ENCODE measurements at places on chromosomes 2 and 18. TPM values are rescaled to one million over a fixed set of nuclear protein-coding genes. Genes with fewer than 3 reads are reported as not detected.
A peak's percentile ranks its signal among the peaks of the same experiment; 100 is the strongest.

DNA sequence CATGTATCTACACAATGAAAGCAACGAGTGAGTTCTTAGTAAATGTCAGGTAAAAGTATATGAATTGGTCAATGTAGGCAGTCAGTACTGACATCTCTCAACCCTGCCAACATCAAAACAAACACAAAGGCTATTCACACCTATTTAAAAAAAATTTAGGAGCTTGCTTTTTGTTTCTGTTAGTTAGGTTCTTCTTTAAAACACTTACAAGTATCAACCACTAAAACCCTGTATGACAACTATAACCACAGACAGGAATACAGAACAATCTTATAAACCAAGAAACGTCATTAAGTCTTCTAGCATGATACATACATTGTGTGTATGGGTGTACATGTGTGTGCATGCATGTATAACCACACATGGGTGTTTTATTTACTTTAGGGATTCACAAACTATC lies 131.0 kb downstream of the TCF4 start:
- no peak overlapping the region for H3K27ac ChIP-seq
- H3K4me1 ChIP-seq: no peaks in the 10 kb centered on the region
- H3K4me3 ChIP-seq: no peak overlapping the region
- peaks cover 19% of the 10 kb centered on the region for H3K36me3 ChIP-seq
- H3K27me3 ChIP-seq: no peaks in the 10 kb centered on the region
- DNase-seq: no peak

- no peak for DNase-seq
- H3K27ac ChIP-seq: no peak overlapping the region
- H3K4me1 ChIP-seq: peaks cover 3% of the 10 kb centered on the region
- H3K27me3 ChIP-seq: no peaks in the 10 kb centered on the region
- H3K4me3 ChIP-seq: no peak overlapping the region
These were observed 175.5 kb upstream of the FOSL2 start for GRCh38 chr2:28217042-28217740.

The PDE11A gene
- total RNA-seq: 0.44 TPM

DNA sequence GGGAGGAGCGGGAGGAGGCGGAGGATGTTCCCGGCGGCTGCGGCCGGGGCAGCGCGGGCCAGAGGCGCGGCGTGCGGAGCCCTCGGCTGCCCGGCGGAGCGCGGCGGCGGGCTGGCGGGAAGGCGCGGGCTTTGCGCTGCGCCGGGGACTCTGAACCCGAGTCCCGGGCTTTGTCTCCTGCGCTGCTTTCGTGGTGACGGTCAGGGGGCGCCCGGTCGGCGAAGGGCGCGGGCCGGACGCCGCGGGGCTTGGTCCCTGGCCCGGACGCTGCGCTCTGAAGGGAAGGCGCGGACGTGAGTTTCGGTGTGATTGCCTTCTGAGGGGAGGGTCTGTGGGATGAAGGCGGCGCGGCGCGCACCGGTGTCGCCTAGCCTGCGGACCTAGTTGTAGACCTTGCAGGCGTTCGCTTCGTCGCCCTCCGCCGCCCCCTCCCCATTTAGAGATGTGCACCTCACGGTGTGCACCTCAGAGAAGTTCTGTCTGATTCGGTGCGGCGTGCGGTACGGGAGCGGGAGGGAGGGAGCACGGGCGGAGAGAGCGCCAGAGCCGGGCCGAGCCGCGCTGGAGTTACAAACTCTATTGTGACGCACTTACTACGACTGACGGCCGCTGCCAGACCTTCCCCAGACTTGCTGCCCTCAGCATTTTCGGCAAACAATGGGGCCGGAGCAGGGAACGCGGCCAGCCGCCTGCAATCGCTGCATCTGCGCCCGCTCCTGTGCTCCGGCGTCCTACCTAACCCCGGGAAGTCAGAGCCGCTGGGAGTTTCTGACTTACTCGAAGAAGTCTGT lies 2.1 kb downstream of the BCL2L11 start:
- H3K27me3 ChIP-seq: no peaks in the 10 kb centered on the region
- peak overlapping the region; percentile 95 for H3K4me3 ChIP-seq
- H3K36me3 ChIP-seq: peaks cover 6% of the 10 kb centered on the region
- peak overlapping the region; percentile 88 for H3K27ac ChIP-seq
- H3K4me1 ChIP-seq: peaks cover 15% of the 10 kb centered on the region

DNA sequence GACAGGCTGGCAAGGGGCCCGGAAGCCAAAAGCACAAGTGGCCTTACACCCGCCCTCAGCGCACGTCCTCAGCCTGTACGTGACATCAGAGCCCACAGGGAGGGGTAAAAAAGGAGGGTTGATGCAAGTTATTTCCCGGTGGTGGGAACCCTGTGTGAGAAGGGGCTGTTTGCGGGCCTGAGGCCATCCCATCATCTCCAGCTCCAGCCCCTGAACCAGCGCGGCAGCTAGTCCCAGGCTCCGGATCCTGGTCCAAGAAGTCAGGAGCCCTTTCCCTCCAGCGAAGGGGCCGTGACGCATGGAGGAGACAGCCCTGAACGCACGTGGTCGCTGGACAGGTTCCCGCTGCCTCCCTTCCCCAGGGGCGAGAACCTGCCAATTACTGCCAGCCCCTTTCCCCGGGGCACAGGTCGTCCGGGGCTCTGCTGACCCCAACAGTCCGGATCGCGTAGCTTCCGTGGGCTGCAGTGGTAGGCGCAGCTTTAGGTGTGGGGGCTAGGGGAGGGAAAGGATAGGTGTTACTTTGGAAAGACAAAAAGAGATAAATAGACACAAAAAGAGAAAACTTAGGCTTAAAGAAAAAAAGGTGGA lies 1.3 kb upstream of the LRP2 start:
- H3K36me3 ChIP-seq: no peaks in the 10 kb centered on the region
- peaks cover 27% of the 10 kb centered on the region for H3K27me3 ChIP-seq
- peak; percentile 54 for DNase-seq
- H3K4me3 ChIP-seq: peak overlapping the region; percentile 52
- peaks cover 38% of the 10 kb centered on the region for H3K4me1 ChIP-seq

The LINC00305 gene
- total RNA-seq: not detected

GRCh38 chr2:235896061-235896460 lies 272.1 kb downstream of the GBX2 start:
- DNase-seq: no peak
- no peaks in the 10 kb centered on the region for H3K4me1 ChIP-seq
- no peak overlapping the region for H3K4me3 ChIP-seq
- H3K36me3 ChIP-seq: peaks cover 3% of the 10 kb centered on the region

The RTTN gene
- 8.1 TPM for total RNA-seq

DNA sequence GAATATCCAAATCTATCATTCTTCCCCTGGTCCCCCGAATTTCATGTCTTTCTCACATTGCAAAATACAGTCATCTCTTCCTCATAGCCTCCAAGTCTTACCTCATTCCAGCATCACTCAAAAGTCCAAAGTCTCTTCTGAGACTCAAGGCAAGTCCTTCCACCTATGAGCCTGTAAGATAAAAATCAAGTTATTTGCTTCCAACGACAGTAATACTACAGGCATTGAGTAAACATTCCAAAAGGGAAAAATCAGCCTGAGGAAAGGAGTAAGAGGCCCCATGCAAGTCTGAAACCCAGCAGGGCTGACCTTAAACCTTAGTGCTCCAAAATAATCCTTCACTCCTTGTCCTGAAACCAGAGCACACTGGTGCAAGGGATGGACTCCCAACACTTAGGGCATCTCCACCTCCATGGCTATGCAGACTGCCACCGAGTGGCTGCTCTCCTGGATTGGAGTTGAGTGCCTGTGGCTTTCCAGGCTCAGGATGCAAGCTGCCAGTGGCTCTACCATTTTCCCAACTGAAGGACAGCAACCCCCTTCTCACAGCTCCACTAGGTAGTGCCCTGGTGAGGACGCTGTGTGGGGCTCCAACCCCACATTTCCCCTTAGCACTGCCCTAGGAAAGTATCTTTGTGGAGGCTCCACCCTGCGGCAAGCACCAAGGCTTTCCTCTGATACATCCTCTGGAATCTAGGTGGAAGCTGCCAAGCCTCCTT lies 16.3 kb downstream of the DTNA start:
- H3K27me3 ChIP-seq: no peaks in the 10 kb centered on the region
- no peak for DNase-seq
- no peaks in the 10 kb centered on the region for H3K36me3 ChIP-seq
- no peak overlapping the region for H3K27ac ChIP-seq

The IL1F10 gene
- not detected for total RNA-seq

The VSNL1 gene
- 19.6 TPM for total RNA-seq

The LONRF2 gene
- total RNA-seq: 23.5 TPM

The STK25 gene
- 186 TPM for total RNA-seq

The ADGRF3 gene
- total RNA-seq: not detected

GRCh38 chr2:19488009-19488691 lies 129.7 kb upstream of the OSR1 start:
- DNase-seq: no peak
- H3K4me1 ChIP-seq: no peaks in the 10 kb centered on the region
- H3K27ac ChIP-seq: no peak overlapping the region

DNA sequence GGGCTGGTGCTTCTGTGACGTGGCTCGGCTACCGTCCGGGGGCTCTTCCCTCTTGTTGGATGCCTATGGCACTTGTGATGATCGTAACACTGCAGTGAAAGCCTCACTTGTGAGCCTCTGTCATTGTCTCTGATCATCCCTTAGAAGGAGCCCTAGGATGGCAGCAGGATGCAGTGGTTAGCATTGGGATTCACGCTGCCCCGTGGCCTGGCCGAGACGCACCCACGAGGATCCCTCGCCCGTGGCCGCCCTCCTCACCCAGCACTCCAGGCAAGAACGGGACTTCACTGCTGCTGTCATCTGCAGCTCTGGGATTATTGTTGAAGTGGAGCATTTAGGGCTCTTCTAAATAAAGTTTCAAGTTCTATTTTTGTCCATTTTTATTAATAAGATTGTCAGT lies 46.8 kb upstream of the CTDP1 start:
- H3K27ac ChIP-seq: no peak overlapping the region
- peaks cover 4% of the 10 kb centered on the region for H3K27me3 ChIP-seq
- no peaks in the 10 kb centered on the region for H3K4me1 ChIP-seq
- H3K4me3 ChIP-seq: no peak overlapping the region

DNA sequence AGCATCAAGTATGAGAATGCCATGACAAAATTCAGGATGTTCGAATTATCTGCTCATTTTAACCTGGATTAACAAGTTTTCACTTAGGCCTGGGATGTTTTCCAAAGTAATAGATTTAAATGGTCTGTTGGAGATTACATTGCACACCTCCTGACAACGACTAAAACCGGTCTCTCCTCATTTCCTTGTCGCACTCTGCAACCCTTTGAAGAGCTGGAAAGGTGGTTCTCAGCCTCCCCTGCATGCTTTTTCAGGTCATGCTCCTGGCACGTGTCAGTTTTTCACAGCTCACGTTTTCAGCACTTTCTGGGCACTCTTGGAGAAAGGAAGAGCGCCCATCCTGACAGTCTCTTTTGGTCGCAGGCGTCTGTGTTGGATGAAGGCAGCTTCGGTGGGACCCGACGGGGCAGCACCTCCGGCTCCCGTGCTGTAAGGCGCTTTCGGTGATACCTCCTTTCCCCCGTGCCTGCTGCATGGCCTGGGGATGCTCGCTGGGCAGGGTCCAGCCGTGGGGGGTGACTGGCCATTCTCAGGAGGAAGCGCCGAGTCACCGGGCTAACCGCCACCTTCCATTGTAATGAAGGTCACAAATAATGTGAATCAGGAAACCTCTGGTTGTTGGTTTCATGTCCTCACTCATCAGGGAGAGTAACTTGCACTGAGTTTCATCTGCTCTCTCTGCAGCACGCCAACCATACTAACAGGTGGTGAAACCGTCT lies 63.5 kb upstream of the RBM44 start:
- H3K4me1 ChIP-seq: peaks cover 91% of the 10 kb centered on the region
- H3K27ac ChIP-seq: peak overlapping the region; percentile 80
- H3K4me3 ChIP-seq: no peak overlapping the region
- no peak for DNase-seq
- no peaks in the 10 kb centered on the region for H3K27me3 ChIP-seq
- H3K36me3 ChIP-seq: peaks cover 13% of the 10 kb centered on the region

The SLC11A1 gene
- 31.0 TPM for total RNA-seq

The MOCOS gene
- 0.21 TPM for total RNA-seq

GRCh38 chr2:237717366-237718276 lies 81.0 kb upstream of the RBM44 start:
- no peak for DNase-seq
- no peaks in the 10 kb centered on the region for H3K36me3 ChIP-seq
- H3K27ac ChIP-seq: no peak overlapping the region

DNA sequence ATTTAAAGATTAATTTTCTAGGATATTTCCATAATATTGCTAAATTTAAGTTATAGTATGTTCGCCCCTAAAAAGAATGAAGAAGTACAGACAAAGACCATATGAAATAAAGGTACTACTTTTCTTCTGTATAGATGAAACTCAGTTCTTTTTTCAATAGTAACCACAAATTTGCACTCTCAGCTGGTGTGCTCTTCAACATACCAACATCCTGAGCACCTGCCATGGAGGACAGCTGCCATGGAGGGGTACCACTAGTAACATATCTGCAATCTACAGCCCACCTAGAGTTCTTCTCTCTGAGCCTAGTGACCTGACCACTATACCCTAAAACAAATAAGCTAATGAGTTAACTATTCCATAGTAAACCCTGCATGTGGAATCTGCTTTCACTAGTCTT lies 36.8 kb upstream of the ERCC3 start:
- DNase-seq: no peak
- no peak overlapping the region for H3K4me3 ChIP-seq
- H3K27ac ChIP-seq: no peak overlapping the region
- peaks cover 92% of the 10 kb centered on the region for H3K36me3 ChIP-seq

DNA sequence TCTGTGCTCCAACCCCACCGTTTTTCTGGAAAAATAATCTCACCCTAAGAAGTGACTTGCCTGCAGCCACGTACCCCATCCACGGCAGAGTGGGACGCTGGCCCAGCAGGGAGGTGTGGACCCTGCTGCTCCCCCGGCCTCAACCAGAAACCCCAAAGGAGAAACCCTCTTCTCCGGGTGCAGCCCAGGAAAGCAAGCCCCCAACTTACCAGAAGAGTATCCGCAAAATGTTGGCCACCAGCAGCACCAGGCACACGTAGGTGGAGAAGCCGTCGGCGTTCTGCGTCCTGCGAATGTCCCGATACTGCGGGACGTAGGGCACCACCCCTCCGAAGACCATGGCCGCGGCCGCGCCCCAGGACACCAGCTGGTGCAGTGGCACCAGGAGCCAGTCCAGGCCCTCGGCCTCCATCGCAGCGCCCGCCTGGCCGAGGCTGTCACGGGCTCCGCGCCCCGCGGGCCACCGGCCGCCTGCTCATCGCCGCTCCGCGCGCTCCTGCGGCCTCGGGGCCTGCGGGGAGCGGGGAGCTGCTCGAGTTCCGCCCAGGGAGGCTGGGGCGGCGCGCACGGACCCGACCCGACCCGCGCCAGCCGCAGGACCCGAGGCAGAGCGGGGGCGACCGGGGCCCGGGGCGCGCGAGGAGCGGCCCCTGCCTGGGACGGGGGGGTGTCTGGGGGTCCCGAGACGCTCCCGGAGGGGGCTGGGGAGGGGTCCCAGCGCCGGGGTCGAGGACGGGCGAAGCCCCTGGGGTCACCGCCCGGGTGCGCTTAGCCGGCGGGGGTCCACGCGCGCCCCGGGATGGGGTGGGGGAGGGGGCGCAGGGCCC lies 725 bp downstream of the SLC66A2 start:
- H3K36me3 ChIP-seq: peaks cover 13% of the 10 kb centered on the region
- DNase-seq: peak; percentile 62
- H3K4me3 ChIP-seq: peak overlapping the region; percentile 86
- peak overlapping the region; percentile 86 for H3K27ac ChIP-seq
- no peaks in the 10 kb centered on the region for H3K27me3 ChIP-seq
